ENCODE measurements at places on chromosomes 11 and 22.
A peak's percentile ranks its signal among the peaks of the same experiment; 100 is the strongest.

DNA sequence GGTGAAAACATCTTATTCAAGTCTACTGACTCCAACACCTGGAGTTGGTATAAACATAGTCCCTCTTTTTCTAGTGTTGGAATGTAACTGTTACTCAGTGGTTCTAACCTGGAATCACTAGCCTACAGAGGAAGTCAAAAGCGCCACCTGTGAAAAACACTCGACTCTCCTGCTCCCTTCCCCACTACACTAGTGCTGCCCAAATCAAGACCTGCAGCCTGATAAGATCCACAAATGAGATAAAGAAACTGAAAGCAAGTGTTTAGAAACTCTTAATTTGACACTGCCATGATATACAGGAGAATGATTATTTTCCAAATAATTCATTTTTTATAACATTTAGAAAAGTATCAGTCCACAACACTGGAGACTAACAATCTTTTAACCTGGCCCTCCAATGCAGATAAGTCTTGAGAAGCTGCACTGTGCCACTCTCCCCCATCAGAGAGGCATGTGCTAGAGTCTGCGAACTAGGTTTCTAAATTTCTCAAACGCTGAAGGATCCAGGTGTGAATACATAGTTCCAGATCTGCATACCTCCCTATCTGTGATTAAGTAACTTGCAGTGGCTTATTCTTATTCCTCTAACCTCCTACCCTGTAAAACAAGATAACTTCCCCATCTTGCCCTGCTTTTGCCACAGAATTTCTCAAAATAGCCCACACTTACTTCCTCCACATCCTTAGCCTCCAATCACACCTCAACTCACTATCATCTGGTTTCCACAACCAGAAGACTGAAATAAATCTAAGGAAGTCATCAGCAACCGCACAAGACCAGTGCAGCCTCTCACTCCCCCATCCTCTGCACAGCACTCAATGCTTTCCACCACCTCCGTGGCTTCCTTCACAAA is 88.1 kb downstream of the RRAS2 start:
- no peak for DNase-seq

DNA sequence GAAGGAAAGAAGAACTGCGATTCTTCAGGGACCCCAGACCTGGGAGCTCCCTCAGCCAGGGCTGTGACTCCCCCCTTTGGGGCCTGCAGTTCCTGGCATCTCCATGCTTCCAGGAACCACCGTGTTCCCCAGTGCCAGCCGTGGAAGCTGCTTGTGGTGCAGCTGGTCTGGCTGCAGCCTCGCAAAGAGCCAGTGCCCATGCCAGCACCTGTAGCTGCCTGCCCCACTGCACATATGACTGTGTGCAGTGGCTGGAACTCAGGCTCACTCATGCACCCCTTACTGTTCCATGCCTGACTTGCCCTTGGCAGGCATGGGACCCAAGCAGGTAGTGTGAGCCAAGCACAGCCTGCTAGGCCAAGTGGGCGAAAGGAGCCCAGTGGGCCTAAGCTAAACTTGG is 401.3 kb downstream of the LRRC4C start:
- no peak for DNase-seq

DNA sequence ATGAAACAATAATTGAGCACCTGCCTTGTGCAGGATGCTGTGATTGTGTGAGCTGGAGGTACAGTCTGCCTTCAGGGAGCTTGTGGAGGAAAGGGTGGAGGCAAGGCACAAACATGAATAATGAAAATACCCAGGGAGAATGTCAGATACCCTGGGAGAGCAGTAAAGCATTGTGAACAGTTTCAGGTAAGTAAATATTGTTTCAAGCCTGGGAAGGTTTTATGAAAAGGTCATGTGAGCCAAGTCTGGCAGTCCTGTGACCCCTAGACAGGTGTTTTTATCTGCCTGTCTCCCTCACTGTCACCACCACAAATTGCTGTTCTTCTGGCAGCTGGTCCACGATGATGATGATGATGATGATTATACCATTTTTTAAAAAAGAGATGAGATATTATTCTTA is 32.0 kb downstream of the SPECC1L start:
- DNase-seq, result no peak

GRCh38 chr22:32557444-32557843 is 82.8 kb downstream of the FBXO7 start:
- DNase-seq, result no peak

DNA sequence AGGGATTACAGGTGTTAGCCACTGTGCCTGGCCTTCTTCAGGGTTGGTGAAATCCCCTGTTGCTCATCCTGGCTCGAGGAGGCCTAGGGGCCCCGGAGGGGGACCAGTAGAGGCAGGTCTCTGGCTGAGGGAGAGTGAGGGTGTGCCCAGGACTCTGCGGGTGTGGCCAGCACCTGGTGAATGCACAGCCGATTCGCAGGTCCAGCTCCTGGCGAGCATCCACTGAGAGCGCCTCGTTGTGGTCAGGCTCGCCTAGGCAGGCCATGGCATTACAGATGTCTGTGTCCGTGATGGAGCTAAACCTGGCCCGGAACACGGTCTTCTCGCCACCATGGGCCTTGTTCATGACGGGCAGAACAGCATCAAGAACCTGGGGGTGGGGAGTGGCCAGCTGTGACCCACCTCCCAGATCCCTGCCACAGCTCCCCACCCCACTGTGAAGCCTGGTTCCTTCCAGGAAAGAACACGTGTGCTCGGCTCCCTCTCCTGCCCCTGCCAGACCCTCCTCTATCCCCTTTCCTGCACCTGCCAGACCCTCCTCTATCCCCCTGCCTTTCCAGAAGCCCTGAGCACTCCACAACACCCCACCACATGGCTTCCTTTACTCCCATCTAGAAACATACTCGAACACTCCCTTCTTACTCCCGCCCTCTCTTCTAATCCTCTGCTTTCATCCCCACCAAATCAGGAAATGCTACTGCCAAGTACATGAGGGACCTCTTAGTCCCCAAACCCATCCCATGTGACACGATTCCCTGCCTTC is 12.4 kb downstream of the TOP3B start:
- peak; percentile 65 for DNase-seq

GRCh38 chr22:25702040-25702439 is 39.9 kb upstream of the MYO18B start:
- DNase-seq, result no peak

DNA sequence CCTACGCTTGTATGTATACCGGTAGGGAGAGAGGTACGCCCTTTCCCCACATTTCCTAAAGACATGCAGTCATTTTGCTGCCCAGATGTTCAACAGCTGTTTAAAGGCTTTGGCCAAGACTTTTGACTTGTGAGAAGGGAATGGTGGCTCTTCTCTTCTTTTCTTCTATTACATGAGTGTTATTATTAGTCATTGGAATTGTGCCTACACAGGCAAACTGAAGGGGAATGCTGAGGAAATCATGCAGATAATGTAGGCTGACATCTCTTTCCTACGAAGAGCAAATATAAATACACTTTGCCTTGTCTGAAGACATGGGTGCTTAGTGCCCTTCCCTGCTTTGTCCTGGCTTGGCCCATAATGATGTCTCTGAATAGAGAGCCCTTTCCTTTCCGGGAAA is 194.3 kb upstream of the NARS2 start:
- no peak for DNase-seq

DNA sequence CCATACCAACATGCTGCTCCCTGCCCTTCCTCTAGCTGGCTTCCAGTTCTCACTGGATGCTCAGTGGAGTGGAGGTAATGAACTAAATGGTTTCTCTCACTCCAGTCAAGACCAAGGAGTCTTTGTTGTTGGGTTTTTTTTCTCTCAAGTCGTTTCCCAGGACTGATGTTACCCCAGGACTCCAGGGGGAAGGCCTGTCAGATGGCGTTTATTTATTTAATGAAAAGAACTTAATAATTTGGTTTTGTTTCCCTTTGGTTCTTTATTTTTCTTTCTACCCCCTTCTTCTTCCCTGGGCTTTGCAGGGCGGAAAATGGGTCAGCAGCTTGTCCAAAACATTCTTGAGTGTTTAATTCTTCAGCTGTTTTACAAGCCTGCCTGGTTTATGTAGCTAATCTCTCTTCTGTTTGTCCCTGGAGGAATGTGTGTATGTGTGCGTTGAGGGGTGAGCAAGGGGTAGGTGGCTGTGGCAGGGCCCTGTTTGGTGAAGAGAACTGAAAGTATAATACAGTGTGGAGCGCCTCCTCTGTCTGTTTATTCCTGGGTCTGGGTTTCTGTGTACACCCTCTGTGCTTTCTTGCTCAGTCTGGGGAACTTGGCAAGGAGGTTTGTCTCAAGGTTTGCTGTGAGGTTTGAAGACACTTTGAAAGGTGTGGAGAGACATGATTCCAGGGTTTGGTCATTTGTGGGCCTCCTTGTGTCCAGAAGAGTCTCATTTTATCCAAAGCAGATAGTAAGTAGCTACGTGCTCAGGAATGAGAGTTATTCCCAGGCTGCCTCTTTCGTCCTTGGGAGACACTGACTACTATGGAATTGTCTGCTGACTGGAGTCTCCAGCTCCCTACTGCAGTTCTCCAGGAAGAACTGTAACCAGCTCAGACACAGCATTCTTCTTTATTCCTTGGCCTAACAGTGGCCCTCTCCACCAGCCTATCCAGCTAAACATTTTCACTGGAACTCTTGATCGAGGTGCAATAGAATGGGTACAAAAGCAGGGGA is 175.5 kb downstream of the ADAMTS15 start:
- no peak for DNase-seq

GRCh38 chr11:27786331-27786730 is 86.1 kb upstream of the BDNF start:
- DNase-seq, result no peak

DNA sequence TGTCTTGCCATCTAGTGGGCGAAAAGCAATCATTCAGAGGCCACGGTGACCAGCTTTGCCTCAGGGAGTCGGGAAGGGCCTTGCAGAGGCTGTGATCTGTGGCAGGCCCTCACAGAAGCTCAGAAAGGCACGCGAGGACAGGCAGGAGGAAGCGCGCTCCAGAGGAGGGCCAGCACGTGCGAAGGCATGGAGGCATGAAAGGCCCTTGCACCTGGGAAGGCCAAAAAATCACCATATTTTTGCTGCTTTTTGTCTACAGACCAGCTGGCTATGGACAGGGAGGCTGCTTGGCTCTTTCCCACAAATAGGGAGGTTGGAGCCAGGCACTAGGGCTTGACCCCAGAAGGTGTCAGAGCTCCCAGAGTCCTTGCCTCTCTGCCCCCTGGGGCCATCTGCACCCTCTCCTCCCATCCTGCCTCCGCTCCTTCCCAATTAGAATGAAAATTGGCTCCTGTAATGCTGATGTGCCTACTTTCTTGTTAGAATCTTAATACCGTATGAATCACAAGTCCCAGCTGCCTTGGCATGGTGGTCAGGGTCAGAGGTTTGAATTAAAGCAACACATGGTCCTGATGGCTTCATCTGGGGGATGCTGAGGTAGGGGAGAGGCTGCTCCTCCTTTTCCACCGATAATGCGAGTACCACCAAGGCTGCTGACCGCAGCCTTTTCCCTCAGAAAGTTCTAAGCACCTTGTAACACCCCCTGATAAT is 69.1 kb downstream of the FEZ1 start:
- no peak for DNase-seq

DNA sequence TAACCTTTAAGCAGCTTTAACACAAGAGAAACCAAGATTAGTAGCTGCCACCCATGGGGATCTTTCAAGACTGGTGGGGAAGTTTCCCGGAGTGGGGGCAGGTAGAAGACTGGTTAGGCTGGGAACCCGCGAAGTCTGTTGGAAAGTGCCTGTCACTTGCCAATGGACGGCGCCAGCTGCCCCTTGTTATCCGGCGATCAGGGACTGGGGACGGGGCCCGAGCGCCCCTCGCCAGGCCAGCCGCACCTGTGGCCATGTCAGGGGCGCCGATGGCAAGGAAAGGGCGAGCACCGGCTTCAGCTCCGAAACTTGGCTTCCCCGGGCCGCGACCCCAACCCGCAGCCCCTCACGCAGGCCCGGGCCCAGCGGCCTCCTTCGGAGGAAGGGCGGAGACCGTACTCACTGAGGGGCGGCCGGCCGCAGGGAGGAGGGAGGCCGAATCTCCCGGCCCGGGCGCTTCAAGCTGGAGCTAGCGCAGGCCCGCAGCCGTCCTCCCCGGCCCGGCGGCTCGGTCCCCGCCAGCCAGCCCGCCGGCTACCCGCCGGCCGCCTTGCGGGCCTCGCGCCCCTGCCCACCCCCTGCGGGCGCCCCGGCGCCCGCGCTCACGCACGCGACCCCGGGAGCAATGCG is 539 bp downstream of the EIF4ENIF1 start:
- no peak for DNase-seq

DNA sequence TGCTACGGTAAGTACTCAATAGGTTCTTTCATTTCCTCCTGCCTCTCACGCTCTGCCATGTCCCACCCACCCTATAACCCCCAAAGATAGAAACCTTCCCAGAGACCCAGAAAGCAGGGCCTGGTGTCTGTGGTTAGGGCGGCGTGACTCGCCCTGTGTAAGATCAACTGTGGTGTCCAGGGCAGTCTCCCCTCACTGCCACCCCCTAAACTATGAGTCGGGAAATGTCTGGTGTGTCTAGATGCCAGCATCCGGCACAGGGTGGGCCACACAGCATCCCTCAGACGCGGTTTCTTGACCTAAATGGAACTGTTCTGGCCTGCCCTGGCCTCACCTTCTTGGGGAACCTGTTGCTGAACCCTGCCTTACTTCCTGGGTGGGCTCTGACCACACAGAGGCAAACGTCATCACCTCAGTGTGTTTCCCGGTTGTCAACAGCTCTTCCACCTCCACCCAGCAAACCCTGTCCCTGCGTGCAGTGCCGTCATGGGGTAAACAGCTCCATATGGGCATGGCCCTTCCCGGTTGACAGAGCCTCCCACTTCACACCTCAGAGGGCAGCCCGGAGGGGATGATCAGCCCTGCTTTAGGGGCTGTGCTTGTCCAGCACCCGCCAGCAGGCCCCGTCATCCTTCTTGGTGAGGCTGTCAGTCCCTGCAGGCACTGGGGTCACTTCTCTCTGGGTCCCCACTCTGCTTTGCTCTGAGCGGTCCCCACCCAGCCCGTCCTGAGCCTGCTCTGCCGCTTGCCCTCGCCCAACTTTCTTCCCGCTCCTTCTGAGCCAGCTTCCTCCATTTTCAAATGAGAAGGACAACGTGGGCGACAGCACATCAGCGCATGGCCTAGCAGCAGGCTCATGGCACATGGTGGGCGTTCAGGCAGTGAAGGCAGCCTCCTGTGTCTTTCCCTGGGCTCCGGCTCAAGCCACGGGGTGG is 6.0 kb downstream of the WNT11 start:
- DNase-seq, result peak; percentile 77

- DNase-seq, result peak; percentile 81
These were observed 393 bp downstream of the ST13 start for GRCh38 chr22:40855979-40856512.

- DNase-seq, result no peak
These were observed 245.1 kb downstream of the DDX10 start for GRCh38 chr11:108909921-108910320.

- DNase-seq, result peak; percentile 93
These were observed 17.3 kb downstream of the RPUSD4 start for GRCh38 chr11:126194121-126194543.

DNA sequence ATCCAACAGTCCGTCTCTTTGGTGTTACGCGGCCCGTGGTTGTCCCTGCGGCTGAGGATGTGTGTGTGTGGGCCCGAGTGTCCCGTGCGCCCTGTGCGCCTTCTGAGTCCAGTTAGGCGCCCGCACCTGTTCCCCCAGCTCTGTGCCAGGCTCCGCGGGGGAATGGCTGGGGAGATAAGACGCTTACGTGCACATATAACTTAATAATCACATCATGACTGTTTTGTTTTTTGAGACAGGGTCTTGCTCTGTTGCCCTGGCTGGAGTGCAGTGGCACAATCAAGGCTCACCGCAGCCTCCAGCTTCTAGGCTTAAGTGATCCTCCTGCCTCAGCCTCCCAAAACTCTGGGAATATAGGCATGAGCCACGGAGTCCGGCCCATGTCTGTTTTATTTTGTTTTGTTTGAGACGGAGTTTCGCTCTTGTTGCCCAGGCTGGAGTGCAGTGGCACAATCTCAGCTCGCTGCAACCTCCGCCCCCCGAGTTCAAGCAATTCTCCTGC is 817 bp downstream of the ARL2 start:
- DNase-seq, result peak; percentile 89
